ENCODE measurements at places on chromosomes 1 and 21.

GRCh38 chr1:230083053-230083452, 16.0 kb downstream of the GALNT2 start:
- DNase-seq, result no peak

DNA sequence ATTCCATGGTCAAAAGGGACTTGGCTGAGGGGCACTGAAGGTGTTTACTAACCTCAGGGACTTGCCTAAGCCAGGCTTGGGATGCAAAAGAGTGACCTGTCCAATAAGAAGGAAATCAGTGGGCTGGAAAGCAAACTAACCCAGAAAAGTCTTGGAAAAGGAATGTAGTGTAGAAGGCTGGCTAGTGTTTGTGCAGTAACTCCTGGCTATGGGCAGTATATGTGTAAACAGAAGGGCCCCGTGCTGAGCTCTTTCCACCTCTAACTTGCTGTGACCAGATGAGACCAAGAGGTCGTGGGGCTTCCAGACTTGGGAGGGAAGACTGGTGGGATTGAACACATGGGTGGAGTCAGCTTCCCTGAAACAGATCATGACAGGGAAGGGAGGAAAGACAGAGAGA, 4.1 kb downstream of the MINDY1 start:
- DNase-seq, result no peak

DNA sequence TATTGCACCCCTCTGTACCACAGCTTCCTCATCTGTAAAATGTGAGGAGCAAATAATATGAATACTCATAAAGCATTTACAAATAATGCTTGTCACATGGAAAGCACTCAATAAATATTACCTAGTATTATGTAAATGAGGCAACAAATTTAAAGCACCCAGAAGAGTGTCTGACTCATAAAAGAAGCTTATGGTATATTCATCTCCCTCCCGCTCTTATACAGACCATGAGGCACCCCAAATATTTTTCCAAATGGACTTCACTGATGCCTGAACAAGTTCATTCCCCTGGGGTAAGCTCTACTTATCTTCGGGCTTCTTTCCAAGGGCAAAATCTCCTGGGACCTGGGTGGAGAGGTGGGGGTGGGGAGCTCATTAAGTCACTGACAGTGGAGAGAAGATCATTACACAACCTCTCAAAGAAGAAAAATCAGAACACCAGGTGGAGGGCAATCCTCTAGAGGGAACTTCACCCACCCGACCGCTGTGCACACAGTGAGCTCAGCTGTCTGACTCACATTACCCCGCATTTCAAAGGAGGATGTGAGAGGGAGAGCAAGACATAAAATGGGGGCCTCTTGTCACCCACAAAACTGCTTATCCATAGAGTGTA, 166.2 kb downstream of the ASTN1 start:
- no peak for DNase-seq

GRCh38 chr21:18620436-18620835, 216.9 kb upstream of the TMPRSS15 start:
- DNase-seq, result no peak

All from stimulated activated CD4-positive, alpha-beta T cell treated with anti-CD3 and anti-CD28 coated beads, TNF-alpha, amount 100 ng/mL, for 1 hour (primary cell).